ENCODE measurements at places on chromosomes 12 and 14.

DNA sequence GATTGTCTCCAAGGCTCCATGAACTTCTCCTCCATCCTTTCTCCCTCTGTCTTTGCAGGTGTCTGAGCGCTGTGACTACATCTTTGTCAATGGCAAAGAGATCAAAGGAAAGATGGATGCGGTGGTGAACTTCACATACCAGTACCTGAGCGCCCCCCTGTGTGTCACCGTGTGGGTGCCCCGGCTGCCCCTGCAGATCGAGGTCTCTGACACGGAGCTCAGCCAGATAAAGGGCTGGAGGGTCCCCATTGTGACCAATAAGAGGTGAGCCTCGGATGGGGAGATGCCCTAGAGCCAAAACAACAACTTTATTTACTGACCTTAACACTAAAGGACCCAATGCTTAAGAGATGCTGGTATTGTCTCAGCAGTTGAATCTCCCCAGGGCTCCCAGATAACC, 130.0 kb downstream of the SLC15A4 start:
- DNase-seq, result no peak

DNA sequence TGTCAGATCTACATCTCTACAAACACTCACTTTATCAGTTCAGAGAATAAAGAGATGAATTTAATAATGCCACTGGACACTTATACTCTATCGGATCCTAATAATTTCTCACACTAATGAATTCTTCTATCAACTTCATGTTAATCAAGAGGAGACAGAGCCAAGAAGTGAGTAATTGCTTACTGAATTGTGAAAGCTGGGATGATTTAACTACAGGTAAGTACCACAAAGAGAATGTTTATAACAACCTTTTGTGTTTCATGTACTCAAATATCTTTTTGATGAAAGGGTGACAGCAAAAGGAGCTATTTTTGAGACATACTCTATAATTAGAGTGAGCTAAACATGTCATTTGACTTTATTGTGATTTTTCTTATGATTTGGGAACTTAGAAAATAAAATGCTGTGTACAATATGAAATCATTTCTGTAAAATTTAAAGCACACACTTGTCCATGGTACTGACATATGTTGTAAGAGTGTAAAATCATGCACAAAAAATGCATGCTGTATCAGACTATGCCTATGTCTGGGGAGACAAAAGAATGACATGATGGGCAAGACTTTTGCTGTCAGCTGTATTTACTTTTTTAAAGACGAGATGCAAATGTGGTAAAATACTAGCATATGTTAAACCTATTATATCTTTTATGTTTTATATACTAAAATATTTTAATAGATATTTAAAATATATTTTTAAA, 361.2 kb downstream of the CCER1 start:
- no peak for DNase-seq

- DNase-seq, result no peak
Measured at GRCh38 chr14:97350415-97350814, 553.2 kb downstream of the VRK1 start.

GRCh38 chr14:61704554-61704953, 9.2 kb downstream of the HIF1A start:
- no peak for DNase-seq

- no peak for DNase-seq
Measured at GRCh38 chr12:122951406-122951805, 14.9 kb downstream of the ABCB9 start.

DNA sequence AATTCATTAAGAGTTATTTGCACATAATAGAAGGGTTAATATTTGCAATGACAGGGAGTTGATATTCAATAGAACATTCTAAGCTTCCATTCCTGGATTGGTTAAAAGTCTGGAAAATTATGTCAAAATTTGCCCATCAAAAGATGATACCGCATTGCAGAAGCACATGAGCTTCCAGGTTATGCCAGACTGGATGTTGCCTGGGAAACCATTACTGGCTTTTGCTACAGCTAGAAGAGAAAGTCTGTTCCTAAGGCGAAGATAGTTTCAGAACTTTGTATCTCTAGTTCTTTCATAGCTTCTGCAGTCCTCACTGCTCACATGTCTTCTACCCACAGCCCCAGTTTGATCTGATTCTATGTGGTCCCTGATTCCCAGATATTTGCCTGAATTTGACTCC, 122.4 kb upstream of the AMIGO2 start:
- DNase-seq, result no peak

GRCh38 chr12:57552835-57553313, 3.0 kb downstream of the KIF5A start:
- no peak for DNase-seq

DNA sequence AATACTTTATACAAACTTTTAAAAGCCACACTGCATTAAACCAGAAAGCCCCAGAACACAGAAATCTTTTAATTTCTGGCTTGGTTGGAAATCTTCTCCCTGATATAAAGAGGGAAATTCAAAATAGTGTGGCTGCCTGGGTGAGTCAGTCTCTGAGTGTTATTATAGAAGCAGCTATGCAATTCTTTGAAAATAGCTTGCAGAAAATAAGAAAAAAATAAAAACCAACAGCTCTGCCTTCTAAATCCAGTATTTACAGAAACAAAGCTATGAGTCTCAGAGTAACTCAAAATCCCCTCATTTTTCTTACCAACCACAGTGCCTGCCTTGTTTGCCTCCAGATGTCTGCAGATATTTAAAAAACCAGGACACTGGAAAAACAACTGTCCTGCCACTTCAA, 68.6 kb upstream of the FERMT2 start:
- DNase-seq, result no peak

DNA sequence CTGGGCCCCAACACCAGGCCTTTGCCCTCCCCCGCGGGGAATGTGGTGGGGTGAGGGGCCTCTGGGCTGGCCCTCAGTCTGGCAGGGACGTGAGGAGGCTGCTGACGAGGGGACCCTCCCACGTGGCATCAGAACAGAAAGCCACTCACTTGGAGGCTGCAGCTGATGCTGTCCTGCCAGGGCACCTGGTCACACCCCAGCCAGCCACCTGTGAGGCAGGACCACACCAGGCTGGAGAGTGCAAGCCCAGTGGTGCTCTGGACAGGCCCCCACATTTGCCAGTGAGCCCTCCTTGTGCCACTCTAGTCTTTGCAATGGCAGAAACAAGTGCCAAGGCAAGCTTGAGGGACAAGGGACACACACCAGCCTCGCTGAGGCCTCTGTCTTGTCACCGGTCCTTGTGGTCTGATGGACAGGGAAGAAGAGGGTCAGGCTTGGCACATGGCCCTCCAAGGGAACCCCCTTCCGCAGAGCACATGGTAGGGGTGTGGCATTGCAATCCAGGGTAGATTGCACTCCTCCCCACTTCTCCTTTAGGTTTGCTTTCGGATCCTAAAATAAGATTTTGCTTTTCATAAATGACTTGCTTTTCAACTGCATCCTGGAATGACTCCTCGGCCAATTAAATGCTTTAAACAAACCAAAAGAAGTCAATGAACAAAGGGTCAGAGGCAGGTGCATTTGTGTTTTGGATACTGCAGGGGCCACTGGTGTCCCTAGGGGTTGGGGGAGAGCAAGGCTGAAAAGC, 53.7 kb downstream of the CCDC88C start:
- peak; percentile 80 for DNase-seq

- no peak for DNase-seq
Measured at GRCh38 chr12:113378291-113378690, 19.9 kb downstream of the PLBD2 start.

DNA sequence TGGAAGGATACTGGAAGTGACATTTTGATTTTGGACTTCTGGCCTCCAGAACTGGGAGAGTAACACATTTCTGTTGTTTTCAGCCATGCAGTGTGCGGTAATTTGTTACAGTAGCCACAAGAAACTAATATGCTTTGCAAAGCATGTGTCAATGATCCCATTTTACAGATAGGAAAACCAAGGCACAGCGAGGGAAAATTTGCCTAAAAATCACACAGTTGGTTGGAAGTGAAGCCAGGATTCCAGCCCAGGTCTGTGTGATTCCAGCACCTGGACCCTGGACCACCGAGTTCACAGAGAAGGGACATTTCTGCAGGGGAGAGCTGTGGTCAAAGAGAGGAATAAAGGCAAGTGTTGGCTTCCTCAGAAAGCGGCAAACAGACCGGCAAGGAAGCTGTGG, 106.7 kb upstream of the MED13L start:
- no peak for DNase-seq

- no peak for DNase-seq
Measured at GRCh38 chr12:67761566-67761965, 113.0 kb downstream of the DYRK2 start.

DNA sequence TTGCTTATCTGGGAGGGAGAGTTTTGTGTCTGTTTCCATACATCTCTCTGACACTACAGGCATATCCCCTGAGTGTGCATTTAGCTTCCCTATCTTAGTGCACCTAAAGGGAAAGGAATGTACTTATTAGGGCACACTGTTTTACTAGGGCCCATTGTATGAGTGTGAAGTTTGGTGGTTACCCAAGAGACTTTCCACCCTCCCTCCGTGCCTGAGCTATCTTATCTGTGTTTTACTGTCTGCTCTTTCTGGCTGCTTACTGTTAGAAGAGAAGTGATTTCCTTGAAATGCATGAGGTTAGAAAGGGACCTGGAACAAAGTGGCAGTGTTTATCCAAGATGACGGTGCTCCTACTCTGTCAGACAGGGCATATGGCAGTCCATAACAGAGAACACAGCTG, 8.5 kb upstream of the SVOP start:
- no peak for DNase-seq

DNA sequence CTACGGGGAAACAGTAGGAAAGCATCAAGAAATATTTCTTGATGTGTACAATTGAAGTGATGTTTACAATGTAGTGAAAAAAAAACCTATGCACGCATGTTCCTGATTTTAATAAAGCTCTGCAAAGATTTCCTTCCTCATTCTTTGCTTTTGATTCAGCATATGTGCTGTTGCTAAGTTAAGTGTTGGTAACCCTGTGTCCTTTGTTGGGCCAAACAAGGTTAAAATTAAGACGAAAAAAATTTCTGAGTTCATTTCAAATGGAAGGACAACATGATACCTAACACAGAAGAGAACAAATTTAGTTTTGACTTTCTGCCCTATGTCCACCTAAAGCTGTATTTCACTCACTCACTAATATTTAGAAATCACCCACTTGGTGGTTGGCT, 62.8 kb downstream of the PPP2R5C start:
- no peak for DNase-seq

- DNase-seq, result no peak
Measured at GRCh38 chr14:34172550-34173368, 221.9 kb upstream of the EGLN3 start.

DNA sequence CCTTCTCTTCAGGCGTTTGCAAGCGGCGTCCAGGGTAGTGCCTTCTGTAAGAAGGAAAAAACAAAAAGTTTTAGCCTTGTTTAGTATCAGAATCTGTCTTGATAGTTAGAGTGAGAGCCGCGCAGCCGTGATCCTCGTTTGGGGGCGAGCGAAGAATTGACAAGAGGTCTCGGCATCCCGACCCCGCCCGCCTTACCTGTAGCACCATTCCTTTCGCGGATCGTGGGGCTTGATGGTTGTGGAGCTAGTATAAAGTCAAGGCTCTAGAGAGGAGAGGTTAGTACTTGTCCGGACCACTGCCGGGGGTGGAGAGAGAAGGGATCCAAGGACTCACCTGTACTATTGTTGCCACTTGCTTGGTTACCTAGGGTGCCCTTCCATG, 494 bp downstream of the TMTC3 start:
- DNase-seq, result no peak

GRCh38 chr14:101819251-101819990, 57.9 kb downstream of the PPP2R5C start:
- no peak for DNase-seq

GRCh38 chr12:68434391-68435298, 102.5 kb upstream of the MDM1 start:
- no peak for DNase-seq

GRCh38 chr14:75274899-75275569, 3.6 kb upstream of the FOS start:
- DNase-seq, result no peak

DNA sequence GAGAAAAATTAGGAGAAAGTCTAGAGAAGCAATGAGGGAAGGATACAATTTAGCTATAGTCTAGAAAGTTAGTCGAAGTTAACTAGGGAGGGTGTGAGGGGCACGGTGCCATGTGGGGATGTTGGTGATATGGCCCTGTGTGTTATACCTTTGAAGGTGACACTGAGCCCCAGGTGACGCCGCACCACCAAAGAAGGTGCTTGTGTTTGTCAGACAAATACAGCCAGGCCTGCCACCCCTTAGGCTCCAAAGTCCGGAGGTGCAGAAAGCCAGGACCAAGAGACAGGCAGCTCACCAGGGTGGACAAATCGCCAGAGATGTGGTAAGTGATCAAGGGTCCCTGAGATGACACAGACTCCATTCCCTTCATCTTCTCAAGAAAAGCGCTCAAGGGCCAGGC, 1.1 kb downstream of the C1S start:
- DNase-seq, result no peak

GRCh38 chr14:21933681-21934080, 260.1 kb upstream of the OR4E1 start:
- DNase-seq, result no peak

DNA sequence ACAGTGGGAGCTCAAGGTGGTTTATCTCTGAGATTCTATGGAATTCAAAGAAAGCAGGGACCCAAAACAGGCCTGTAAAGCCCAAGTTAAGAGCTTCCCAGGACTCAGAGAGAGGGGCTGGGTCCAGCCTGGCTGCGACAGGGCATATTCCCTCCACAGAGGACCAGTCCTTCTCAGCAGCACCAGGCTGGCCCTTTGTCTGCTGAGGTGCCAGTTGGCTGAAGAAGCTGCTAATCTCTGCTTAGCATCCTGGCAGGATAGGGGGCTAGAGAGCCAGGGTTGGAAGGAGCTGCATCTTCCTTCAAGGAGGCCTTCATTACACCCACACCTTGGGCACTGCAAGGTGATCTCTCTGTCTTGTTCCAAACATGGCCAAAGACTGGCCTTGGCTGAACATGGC, 68.3 kb upstream of the TUNAR start:
- DNase-seq, result no peak

DNA sequence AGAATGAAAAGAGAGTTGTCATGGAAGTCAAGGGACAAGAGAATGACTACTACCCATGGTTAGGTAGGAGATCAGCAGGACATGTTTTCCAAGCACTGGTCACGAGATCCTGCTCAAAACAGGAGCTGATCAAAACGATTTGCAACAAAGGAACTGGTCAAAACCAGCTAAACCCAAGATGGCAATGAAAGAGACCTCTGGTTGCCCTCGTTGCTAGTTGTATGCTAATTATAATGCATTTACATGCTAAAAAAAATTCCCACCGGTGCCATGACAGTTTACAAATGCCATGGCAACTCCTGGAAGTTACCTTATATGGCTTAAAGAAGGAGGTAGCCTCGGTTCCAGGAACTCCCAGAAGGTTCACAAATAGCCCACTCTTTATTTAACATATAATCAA, 95.0 kb upstream of the OTX2 start:
- DNase-seq, result no peak

- no peak for DNase-seq
Measured at GRCh38 chr12:105076098-105076497, 8.2 kb downstream of the ALDH1L2 start.

GRCh38 chr14:64860039-64860438, 19.7 kb downstream of the SPTB start:
- DNase-seq, result no peak

DNA sequence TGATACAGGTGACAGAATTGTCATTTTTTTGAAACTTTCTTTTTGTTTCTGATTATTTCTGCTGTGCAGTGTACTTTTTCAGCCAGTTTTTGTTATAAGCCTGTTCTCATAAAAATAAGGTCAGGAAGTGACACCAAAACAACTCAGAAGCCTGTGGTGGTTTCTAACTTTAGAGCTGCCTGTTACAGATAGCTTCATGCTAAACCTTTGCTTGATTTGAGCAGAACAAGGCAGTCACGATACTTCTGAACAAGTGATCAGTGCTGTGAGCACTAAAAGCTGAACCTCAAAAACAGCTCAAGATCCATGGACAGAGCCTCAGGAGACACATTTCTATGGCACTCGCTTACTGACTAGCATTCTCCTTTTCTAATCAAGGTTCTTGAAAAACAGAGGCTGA, 82.0 kb downstream of the PRKCH start:
- DNase-seq, result no peak

All from GM12892 (cell line).